ENCODE measurements at places on chromosomes 2 and 18.

GRCh38 chr2:174522553-174522952, 35.7 kb upstream of the GPR155 start:
- peak; percentile 5 for DNase-seq

DNA sequence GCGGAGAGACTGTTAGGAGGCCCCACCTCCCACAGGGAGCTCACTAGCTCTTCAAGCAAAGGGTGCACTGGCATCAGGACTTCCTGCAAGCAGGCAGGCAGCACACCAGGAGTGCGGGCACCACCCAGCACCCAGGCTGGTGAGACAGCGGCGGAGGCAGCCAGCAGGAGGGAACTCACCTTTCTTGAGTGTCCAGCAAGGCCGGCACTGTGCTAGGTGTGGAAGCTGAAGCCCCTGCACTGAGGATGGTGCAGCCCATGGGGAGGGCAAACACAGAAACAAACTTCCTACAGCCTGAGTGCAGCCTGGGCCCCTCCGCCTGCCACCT, 100.7 kb upstream of the ID2 start:
- DNase-seq, result no peak

DNA sequence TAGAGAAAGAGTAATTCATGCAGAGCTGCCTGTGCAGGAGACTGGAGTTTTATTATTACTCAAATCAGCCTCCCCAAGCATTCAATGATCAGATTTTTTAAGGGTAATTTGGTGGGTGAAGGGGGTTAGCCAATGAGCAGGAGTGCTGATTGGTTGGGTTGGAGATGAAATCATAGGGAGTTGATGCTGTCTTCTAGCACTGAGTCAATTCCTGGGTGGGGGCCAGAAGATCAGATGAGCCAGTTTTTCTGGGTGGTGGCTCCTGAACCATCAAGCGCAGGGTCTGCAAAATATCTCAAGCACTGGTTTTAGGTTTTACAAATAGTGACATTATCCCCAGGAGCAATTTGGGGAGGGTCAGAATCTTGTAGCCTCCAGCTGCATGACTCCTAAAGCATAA, 312.8 kb upstream of the THSD7B start:
- no peak for DNase-seq

- DNase-seq, result no peak
Observed at GRCh38 chr2:26737221-26737620, 26.9 kb upstream of the SLC35F6 start.

DNA sequence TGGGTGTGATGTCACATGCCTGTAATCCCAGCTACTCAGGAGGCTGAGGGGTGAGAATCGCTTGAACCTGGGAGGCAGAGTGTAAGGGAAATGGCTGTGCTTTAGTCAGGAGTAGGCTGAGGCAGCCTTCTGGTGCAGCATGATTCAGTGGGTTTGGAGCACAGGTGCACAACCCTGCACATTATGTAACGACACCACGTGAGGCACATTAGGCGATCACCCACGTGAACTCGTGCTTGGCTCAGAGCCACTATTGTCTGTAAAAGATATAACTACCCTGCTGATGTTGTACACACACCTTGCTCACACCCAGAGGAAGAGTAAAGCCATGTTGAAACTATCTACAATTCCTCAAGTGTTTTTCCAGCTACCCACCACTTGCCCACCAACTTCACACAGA, 54.8 kb upstream of the ZC3H15 start:
- DNase-seq, result no peak

DNA sequence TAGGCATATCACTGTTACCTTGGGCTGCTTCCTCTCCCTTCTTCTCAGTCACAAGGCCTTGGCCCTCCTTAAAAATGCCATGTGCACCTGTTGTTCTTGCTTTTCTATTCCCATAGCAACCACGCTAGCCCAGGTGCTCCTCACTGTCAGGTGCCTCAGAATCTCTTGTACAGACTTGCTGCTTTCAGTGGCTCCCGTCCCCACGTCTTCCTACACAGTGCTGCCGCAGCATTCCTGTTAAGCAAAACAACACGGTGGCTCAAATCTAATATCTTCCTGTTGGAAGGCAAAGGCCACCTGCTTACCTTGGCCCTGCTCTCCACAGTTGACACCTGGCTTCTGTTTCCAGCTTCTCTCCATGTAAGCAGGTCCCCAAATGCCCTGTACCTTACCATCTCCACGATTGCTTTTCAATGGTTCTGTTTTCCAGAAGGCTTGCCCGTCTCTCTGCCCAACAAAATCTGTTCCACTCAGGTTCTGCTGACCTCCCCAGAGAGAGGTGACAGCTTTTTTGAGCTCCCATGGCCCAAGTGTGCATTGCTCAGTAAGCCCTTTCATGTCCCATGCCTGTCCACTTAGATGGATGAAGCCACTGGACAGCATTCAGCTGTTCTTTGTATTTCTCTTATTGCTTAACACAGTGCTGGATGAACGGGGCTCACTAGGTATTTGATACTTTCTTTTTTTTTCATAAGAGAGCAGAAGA, 240.4 kb downstream of the PRKCE start:
- no peak for DNase-seq

GRCh38 chr2:21332993-21333625, 209.3 kb downstream of the TDRD15 start:
- no peak for DNase-seq

GRCh38 chr2:11377928-11378545, 33.6 kb upstream of the ROCK2 start:
- DNase-seq, result no peak

DNA sequence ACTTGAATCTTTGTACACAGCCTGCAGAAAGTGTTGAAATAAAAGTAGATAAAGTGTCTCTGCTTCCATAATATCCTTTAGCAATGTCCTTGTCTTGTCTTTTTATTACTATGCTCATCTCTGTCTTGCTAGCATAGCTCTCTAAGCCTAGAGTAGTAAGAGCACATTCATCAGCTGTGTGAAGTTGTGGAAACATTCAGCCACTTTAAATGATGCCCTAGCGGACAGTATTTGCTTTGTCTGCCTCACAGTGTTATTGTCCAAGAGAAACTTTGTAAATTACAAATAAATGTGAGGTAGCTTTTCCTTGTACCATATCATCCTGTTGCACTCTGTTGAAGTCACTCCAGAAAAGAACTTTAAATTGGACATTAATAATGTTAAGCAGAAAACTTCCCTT, 60.3 kb upstream of the TTC21B start:
- no peak for DNase-seq

DNA sequence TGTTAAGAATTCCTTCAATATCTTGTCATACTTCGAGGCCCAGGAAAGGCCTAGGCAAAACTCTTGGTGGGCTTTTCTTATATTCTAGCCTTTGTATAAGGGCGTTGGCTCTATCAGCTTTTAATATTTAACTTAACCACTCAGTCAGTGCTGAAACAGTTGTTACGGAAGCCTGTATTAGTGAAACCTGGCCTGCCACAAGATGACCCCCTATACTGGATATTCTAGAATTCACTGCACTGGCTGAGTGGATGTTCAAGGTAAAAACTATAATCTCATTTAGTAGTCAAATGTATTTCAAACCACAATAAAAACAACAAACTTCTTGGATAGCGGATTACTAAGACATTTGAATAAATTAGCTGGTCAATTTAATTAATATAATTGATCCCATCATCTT, 91.7 kb upstream of the HNMT start:
- no peak for DNase-seq

DNA sequence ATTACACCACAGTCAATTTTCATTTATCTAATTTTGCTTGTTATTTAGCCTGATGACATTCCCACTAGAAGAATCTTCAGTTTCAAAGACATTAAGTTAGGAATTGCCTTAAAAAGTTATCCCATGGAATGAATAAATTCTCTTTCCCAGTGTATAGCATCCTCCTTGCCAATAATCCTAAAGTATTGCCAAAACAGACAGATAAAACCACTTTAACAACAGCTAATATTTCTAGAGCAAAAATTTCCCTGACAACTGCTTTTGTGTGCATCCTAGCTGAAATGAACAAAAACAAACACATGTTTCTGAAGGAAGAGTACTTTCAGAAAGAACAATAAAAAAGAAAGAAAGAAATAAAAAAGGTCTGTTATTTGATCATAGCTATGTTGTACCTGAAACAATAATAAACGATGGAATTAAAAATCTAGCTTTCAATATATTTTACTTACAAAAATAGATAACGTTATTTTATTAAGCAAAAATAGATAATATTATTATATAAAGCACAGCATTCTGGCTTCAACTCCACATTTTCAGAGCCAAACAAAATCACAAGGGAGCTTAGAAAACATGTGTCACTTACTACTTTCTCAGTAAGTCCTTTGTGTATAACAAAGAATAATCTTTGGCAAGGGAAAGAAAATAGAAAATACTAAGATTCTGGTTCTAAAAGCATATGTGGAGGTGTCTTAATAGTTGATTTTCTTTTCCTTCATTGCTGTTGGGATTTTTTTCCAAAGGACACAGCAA, 939.0 kb upstream of the CRIM1 start:
- no peak for DNase-seq
